ENCODE measurements at places on chromosomes 1 and 21.
A peak's percentile ranks its signal among the peaks of the same experiment; 100 is the strongest.

DNA sequence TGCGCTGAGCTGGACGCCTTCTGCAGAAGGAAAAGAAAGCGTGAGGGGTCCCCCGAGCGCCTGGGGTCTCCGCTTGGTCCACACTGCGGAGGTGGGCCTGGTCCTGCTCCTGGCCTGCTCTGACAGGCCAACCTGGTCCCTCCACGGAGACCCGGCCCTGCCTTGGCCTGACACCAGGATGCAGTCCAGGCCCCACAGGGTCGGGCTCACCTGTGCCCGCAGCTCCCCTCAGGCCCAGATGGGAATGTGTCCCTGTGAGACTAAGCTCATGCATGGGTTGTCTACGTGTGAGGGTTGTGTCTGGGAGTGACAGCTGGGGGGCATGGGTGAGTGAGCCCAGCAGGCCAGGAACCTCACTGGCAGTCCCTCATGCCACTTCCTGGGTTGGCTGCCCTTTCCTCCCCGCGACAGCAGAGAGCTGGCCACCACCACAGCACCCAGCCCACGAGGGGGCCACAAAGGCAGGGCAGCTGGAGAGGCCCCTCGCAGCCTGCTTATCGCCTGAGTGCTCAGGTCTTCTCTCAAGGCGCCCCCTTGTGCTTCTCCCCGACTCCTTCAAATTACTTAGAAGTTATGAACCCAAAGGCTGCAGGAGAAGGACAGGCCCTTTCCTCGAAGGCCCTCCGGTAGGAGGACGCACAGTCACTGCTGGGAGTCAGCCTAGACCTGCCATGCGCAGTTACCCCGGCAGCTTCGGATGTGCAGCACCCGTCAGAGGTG is 41.1 kb downstream of the SLC45A1 start:
- no peak for DNase-seq

DNA sequence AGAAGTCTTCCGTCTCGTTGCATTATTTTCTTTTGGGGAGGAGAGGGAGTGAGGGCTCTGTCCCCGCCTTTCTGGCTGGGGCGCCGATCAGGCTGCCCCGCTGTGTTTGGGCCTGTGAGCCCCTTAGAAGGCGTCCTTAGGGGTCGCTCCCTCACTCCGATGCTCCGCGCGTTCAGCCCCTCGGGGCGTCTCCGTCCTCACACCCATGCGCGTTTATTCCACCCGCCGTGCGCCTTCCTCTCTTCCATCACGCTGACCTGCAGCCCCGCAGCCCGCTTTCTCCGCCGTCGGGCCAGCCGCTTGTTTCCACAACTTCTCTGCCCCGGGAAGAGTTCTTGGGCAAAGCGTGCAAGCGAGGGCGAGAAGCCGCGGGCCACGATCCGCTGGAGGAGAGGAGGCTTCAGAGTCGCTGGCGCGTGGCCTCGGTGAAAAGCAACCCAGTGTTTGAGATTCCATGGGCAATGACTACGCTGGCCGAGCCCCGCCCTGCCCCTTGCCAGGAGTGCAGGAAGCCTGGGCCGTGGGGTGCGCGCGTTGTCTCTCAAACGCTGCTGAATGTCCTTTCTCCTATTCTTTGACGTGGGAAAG is 27.7 kb downstream of the TRIM11 start:
- DNase-seq, result no peak

DNA sequence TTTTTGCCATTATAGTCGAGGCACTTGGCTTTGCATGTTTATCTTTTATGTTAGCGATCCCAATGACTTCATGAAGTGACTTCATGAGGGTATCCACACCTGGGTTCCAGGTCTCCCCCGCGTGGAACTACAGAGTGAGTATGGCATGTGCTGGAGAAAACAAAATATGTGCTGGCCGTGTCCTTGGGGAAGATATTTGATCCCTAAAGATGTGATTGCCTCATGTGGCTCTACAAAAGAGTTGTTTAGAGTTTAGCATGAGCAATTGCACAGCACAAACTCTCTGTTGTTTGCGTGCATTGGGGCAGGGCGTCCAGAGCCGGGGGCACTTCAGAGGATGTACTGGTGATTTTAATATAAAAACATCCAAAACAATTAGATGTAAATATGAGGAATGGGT is 4.8 kb downstream of the IL10RB start:
- DNase-seq, result no peak

DNA sequence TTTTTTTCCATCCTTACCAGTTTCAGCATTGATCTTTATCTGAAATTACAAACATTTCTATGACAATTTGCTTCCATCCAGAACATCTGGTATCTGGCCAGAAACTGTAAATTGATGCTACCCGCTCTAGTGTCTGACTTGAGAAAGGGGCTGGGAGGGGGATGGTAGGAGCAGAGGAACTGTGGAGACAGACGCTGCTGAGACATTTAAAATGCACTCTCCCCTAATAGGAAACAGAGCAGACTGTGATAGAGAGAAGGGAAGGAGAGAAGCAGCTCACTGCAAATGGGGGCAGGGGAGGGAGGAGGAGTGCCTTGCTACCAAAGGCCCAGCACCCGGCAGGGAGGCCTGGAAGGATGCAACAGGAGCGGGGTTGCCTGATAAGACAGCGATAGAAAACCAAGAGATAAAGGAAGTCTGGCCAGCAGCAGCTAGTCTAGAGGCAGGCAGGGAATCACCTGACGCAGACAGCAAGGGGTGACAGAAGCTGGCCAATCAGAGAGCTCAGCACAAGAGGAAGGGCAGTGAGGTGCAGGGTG is 195.5 kb upstream of the NFIA start:
- peak; percentile 50 for DNase-seq

DNA sequence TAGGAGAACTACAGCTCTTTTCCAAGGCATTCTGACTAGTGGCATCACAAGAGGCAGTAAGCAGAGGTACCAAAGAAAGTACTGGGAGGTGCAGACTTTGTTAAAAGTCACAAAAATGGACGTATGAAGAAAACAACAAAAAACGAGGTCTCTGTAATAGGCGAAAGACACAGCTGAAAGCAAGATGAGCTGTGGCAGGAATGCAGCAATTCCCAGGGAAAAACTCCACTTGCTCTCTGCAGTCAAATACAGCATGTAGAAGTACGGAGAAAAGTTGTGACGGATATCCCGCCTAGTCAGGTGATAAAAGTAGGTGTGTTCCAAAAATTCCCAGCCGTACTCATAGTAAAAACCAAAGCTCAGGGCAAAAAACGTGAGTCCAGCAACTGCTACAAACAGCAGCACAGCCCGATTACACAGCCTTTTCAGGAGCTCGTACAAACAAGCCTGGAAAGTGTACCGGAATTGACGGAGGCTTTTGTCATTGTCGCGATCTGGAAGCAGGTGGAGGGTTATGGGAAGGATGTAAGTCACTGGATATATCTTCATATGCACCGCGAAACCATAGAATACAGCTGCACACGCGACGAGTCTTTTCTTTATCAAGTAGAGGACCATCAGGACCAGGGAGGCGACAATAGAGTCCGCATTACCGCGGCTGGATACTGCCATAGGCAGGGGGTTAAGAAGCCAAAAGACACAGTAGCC is 979 bp downstream of the PIGM start:
- DNase-seq, result no peak

DNA sequence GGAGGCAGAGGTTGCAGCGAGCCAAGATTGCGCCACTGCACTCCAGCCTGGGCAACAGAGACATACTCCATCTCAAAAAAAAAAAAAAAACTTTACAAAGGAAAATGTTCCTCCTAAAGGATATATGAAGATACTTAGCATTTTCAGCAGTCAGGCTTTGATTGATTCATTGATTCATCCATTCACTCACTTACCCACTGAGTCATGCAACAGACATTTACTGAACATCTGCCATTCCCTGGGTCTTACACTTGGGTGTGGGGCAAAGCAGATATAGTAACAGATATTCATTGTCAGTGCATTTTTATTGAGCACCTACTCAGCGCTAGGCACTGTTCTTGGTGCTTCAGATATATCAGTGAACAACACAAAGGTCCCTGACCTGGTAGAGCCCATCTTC is 5.6 kb upstream of the LACTBL1 start:
- no peak for DNase-seq

- DNase-seq, result no peak
Measured at GRCh38 chr1:180925471-180926051, 12.9 kb downstream of the KIAA1614 start.

DNA sequence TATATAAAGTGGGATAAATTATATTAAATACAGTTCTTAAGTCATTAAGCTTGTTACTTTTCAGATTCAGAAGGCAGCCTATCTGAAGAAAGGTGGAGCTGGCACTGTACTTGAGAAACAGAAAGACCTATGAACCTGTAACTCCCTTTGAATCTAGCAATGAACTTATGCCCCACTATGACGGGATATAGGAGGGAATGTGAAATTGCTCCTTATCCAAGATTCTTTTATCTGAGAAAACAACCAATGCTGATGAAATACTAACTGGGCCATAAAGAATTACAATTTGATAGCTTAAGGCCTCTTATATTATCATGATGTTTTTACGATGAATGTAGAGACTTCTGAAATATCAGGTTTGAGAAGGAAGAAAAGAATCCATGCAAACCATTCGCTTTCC is 50.1 kb downstream of the ATP1B1 start:
- DNase-seq, result no peak

GRCh38 chr21:21963911-21964310 is 965.7 kb downstream of the NCAM2 start:
- DNase-seq, result no peak

GRCh38 chr1:29282924-29283803 is 46.8 kb downstream of the PTPRU start:
- no peak for DNase-seq

DNA sequence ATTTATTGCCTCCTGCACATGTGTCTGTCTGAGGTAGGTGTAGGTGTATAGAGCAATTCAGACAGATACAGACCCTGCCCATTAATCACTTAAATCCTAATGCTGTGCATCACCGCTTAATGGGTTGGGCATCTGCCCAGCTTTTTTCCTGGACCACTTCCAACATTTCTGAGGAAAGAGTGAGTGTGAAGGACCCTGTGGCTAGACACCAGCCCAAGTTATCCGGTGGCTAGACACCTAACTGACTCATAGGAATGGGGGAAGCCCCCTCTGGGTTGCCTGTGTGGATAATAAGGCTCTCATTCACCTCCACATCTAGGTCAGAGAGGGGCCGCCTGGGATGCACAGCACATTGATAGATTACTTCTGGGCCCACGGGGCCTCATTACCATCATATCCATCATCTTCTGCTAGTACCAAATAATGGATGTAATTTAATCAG is 121.1 kb upstream of the RAVER2 start:
- DNase-seq, result peak; percentile 24

- no peak for DNase-seq
Measured at GRCh38 chr1:43358121-43358745, 548 bp upstream of the CDC20 start.

DNA sequence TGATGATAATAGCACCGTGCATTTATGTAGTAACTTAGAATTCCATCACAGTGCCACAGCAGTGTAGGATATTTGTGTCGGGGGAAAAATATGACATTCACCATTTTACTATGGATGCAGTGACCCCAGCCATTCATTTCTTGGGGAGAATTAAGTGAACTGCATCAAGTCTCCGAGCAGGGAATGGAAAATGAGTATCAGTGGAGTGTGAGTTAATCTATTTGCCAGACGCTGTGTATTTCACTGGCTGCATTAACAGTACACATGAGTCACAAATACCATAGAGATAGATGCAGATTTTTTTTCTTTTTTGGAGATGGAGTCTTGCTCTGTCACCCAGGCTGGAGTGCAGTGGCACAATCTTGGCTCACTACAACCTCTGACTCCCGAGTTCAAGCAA is 33.8 kb upstream of the SLC45A1 start:
- no peak for DNase-seq

DNA sequence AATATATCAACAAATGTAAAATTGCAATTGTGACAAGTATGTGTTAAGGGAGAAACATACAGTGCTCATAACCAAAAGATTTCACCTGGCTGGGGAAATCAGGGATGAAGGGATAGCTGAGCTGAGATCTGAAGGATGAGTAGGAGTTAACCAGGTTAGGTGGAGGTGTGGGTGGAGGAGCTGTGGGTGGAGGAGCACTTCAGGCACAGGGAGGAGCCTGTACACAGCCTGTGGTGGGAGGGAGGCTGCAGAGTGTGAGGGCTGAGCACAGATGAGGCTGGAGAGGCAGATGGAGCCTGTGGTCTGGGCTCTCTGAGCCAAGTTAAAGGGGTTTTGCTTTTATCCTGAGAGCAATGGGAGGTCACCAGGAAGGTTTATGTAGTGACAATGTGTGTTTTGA is 111.9 kb downstream of the XCL2 start:
- no peak for DNase-seq

DNA sequence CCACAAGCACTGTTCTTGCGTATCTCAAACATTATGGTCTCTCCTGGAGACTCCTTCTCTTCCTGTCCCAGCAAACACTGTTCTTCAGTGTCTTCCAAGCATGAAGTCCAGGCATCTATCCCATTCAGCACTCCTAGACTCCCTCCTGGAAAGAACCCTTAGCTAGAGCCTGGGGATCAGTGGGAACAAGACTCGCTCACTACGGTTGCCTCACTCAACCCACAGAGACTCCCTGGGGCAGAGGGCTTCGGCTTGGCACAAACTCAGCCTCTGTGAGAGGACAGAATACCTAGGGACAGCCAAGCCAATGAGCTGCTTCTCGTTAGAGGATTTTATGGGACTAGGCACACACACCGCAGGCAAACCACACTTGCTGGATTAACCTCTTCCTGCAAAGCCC is 86.5 kb upstream of the IPO9 start:
- DNase-seq, result no peak

DNA sequence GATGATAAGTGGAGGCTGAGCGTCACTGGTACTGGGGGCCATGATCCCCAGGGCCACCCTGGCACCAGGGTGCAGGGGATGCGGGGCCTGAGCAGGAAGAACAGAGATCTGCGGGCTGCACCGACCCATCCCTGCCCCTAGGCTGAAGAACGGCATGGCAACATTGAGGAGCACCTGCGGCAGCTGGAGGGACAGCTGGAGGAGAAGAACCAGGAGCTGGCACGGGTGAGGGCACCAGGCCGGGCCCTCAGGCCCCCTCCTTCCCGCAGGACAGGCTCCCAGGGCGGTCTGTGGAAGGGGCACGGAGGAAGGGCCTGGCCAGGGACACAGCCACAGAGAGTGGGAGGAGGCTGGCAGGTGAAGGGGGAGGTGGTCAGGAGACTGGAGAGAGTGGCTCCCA is 21.8 kb downstream of the PPFIA4 start:
- DNase-seq, result no peak

- peak; percentile 43 for DNase-seq
Measured at GRCh38 chr1:111633736-111634247, 14.2 kb downstream of the RAP1A start.

DNA sequence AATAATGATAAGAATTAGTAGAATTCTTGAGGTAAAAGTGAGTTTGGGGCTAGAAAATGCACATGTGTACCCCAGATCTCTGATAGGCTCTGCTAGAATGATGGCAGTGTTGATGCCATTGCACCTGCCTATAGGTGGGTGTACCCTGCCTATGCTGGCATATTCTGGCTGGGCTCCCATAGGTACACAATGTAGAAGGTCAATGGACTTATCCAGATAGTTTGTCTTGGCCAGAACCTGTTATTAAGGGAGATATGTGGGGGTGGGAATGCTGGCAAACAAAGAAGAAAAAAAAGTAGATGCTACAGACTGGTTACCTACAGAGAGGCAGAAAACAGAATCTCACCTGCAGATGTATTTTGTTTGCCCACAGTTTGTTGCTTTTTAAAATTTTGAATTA is 14.1 kb upstream of the KLHDC8A start:
- no peak for DNase-seq
